ENCODE measurements at places on chromosomes 7 and 10.

GRCh38 chr7:112383671-112384417 lies 66.4 kb upstream of the IFRD1 start:
- DNase-seq, result peak; percentile 28

GRCh38 chr7:117173035-117173770 lies 149.7 kb downstream of the WNT2 start:
- peak; percentile 7 for DNase-seq

GRCh38 chr7:157752832-157753291 lies 416.1 kb downstream of the DNAJB6 start:
- peak; percentile 47 for DNase-seq

GRCh38 chr10:117135480-117136140 lies 2.5 kb downstream of the VAX1 start:
- no peak for DNase-seq

DNA sequence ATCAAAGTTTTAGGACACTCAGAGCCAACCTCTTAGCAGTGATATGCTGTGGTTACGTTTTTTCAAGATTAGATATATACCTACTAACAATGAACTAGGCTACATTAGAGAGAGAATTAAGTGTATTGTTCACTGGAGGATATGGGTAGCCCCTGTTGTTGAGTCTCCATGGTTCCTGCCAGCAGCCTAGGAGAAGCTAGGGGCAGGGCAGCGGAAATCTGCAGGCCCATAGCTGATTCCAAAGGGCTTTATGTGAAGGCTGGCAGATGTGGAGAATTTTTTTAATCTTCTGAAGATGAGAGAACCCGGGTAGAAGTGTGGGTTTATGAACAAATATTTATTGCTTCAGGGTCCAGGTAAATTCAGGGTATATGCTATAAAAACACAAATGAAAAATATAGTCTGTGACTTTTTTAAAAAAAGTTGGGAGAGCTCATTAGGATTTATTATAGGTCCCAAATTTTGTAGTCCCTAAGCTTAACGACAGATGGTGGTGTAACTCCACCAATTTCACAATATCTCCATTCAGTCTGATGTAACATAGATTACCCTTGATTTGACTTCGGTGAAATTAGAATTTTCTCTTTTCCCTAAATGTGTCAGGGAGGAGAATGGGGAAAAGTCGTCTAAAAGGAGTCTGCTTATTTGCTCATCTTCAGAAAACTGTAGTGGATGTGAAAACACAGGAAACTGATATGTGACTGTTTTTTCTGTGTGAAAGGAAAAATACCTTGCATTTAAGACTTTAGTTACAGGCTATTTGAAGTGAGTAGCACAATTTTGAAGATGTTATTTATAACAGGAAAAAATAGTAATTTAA lies 163.0 kb upstream of the PPP1R3A start:
- peak; percentile 78 for DNase-seq

DNA sequence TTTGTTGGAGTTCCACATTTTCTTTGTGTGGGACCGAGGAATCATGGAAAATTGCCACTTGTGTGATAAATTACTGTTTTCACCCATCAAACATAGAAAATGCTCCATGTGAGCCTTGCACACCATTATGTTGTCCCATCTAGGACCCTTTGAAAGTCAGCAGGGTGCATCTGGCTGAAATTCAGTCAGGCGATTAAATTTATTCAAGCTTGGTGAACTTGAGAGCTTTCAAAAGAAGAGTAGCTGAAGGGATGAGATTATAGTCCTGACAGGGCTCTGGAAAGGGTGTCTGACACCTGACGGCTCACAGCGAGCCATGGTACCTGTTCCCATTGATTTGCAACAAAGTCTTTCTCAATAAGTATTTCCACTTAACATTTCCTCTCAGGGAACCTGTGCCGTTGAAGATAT lies 399.7 kb upstream of the ETV1 start:
- DNase-seq, result no peak

DNA sequence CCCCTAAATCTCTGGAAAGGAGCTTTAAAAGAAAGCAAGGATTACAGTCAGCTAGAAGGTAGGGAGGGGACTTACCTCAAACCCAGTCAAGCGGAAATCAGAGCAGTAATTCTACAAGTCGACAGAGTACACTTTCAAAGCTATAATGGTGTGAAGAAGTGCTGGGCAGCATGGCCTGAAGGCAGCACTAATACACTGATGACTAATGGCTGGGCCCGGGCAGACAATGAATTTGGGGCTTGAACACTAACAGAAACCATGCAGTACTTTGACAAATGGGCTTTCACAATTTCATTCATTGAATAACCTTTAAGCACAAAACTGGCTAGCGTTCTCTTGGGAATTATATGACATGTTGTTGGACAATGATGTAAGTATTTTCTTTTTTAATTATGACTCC lies 4.7 kb downstream of the GLI3 start:
- peak; percentile 71 for DNase-seq

GRCh38 chr10:102016416-102016815 lies 39.6 kb downstream of the ARMH3 start:
- no peak for DNase-seq

DNA sequence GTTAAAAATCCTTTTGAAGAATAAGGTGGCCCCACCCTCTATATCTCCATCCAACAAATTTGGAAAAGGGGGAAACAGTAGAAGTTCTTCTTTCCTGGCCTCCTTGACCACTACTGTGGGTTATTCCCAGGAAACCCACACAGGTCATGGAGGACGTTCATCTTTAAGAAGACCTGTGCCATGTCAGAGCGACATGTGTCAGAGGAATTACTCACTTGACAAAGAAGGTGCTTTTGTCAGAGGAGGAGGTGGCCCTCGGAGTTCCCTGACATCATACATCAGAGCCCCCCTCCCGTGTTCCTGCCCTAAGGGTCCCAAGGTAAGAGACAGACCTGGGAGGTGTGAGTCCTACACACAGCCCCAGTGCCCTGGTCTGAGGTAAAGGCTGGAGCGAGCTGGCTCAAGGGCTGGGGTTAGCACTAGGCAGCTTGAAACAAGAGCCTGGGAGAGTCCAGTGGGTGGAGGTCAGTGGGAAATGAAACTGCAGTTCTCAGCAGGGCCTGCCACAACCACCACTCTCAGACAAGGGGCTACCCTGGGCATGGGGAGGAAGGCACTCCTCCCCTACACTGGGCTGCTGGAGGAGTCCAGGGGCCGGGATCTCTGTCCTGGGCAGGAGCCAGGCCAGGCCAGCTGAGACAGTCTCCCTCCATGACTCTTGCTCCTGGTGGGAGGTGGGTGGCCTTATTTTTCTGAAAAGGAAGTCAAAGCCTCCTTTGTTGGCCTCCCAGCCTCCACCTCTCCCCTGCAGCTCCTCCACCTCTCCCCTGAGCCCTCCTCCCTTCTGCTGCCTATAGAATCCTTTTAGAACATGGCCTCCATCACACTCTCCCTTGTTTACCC lies 21.8 kb upstream of the ZMIZ1 start:
- no peak for DNase-seq

GRCh38 chr10:83023662-83024061 lies 1115.6 kb upstream of the GHITM start:
- DNase-seq, result no peak

DNA sequence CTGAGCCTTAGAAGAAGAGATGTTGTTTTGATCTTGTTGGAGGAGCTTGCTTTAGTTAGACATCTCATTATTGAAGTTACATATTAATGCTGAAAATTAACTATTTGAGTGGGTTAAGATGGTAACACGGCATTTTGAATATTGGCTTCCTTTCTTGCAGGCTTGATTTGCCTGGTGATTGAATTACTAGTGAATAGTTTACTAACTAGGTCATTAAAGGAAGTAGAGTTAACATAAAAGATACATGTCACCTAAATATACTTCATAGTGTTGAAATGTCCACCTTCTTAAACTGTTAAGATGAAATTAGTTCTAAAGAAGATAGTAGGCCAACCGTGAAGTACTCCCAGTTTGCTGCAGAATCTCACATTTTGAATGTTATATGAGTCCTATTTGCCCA lies 18.5 kb downstream of the MPLKIP start:
- DNase-seq, result no peak

GRCh38 chr7:120550494-120551048 lies 277.6 kb downstream of the KCND2 start:
- DNase-seq, result peak; percentile 74

DNA sequence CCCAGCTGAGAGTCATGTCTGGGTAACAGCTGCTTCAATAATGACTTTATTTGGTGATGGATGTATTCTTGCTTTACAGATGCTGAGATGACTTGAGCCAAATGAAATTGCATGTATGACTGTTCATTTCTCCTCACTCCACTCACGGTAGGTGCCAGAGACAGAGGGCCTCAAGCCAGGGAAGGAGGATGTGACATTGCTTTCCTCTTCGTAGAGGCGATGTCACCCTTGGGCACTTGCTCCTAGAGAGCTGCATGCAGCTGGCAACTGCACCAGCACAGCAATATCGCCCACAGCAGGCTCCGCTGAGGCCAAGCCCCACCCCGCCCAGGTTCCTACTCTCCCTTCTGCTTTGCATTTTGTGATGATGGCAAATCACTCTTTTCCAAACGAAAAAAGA lies 116.6 kb upstream of the AOAH start:
- no peak for DNase-seq

- no peak for DNase-seq
Measured at GRCh38 chr10:123870260-123870659, 21.3 kb downstream of the CPXM2 start.

- DNase-seq, result peak; percentile 20
Measured at GRCh38 chr7:35695473-35695850, 527 bp upstream of the HERPUD2 start.

- no peak for DNase-seq
Measured at GRCh38 chr10:52782554-52782953, 10.0 kb upstream of the MBL2 start.

DNA sequence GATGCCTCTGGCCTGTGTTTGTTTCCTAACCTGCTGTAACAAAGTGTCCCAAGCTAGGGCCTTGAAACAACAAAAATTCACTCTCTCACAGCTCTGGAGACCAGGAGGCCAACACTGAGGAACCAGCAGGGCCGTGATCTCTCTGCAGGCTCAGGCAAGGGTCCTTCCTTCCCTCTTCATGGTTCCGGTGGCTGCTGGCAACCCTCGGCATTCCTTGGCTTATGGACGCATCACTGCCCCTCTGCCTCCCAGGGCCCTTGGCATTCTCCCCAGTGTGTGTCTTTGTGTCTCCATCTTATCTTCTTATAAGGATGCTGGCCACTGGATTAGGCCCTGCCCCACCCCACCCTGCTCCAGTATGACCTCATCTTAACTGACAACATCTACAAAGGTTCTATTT lies 17.0 kb downstream of the CNPY1 start:
- DNase-seq, result no peak

DNA sequence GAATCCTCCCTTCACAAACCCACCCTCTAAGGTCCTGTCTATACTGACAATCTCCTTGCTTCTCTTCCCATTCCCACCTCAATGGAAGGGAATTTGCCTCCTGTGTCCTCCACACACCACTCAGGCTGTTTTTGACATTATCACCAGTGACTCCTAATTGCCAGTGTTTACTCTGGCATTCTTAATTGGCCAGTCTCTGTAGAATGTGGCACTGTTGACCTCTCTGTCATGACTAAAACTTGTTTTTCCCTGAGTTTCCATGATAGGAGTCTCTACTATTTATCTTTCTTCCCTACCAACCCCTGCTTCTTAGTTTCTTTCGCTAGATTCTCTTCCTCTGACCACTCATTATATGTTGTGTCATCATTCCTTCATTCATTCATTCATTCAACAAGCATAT lies 12.1 kb downstream of the SLC16A12 start:
- DNase-seq, result peak; percentile 28

- no peak for DNase-seq
Measured at GRCh38 chr7:104775531-104775930, 238.5 kb upstream of the KMT2E start.

DNA sequence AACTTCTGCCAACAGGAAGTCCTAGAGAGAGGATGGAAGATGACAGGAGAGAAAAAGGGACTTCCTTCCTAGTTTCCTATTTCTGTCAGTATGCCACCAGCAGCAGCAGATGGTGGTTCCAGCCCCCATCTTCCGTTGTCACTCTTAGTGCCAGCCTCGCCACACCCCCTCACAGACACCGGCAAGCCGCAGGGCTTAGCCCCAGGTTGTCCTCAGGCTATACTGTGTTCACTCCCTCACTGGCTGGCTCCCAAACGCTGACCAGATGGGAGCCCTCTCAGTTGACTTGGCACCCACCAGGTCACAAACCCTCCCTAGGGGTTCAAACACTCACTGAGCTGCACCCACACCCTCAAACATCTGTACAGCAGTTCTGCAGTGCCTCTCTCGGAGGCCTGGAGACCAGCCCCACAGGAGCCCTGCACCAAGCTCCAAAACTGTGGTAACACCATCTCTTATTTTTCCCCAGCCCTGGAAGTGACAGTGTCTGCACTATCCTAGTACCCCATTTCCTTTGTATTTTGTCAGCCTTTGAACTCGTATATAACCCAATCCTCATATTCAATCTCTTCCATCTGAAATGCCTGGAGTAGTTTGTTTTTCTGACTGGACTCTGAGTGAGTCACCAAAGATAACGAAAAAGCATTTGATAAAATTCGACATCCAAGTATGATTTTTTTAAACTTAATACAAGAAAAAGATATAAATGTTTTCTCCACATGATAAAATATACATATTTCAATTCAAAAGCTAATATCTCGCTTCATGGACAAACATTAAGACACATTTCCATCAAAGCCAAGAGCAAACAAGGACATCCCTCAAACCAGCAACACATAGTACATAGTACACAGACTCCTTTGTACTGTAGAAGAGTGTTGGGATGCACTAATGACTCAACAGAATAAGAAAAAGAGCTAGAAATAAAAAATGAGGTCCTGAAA lies 34.5 kb downstream of the SMURF1 start:
- no peak for DNase-seq

DNA sequence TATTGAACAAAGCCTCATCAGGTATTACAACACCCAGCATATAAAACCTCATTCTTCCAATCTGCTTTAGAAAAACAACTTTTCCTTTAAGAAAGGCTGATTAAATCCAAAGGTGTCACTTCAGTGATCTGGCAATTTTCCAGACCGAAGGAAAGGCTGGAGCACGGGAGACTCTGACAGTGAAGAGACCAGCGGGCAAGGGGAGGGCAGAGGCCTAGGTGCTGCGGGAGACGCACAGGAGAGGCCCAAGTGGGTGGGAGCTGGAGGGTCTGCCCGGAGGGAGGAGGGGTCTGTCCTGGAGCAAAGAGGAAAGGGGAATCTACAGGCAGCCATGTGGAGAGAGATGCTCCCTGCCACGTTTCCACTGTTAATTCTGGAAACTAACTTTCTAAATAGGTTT lies 24.3 kb upstream of the PPP2R2D start:
- DNase-seq, result no peak

- no peak for DNase-seq
Measured at GRCh38 chr7:35556515-35557471, 138.1 kb downstream of the HERPUD2 start.

GRCh38 chr10:93342366-93342765 lies 139.8 kb downstream of the MYOF start:
- DNase-seq, result no peak

DNA sequence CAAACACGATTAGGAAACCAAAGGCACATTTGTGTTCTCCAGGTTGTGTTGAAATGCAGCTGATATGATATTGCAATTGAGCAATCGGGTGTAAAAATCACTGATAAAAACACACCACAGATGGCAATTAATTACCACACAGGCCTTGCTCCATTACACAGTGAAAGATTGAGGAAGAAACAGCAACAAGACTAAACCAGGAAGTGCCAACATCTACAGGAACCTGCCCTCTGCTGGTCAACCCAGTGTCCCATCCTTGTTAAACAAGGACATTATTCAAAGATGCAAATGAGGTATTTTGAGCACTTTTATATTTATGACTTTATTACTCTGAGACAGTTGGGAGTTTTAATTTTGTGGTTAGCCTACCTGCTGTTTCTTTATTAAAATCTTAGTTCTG lies 765.6 kb upstream of the GHITM start:
- DNase-seq, result no peak
